ENCODE measurements at places on chromosomes 5 and 9.

DNA sequence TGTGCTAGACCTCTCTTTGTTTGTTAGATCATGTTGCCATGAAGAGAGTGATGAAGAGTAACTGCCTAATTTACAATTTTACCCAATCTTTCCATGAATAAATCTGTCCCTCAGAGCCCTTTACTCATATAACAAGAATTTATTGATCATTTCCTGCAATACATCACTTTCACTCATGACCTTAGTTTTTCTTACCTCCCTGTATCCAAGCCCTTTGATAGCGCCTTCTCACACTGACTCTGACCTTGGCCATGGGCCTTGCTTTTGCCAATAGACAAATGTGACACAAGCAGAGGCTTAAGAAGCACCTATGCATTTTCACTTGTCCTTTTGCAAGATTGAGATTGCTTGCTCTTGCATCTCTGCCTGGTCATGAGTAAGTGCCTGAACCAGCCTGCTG lies 288.1 kb downstream of the NNT start:
- no peak overlapping the region for H3K4me3 ChIP-seq
- H3K27ac ChIP-seq: no peak overlapping the region
- DNase-seq: no peak
- no peaks in the 10 kb centered on the region for H3K36me3 ChIP-seq
- H3K4me1 ChIP-seq: no peaks in the 10 kb centered on the region

- H3K4me1 ChIP-seq: no peaks in the 10 kb centered on the region
- no peak overlapping the region for H3K27ac ChIP-seq
- no peaks in the 10 kb centered on the region for H3K36me3 ChIP-seq
Measured at GRCh38 chr9:113963017-113963620, 87.0 kb downstream of the ZNF618 start.

- H3K4me1 ChIP-seq: no peaks in the 10 kb centered on the region
- H3K36me3 ChIP-seq: no peaks in the 10 kb centered on the region
- no peak overlapping the region for H3K27ac ChIP-seq
Measured at GRCh38 chr5:42242881-42243485, 180.3 kb upstream of the GHR start.

GRCh38 chr5:108125771-108126511 lies 256.0 kb downstream of the FBXL17 start:
- H3K36me3 ChIP-seq: peaks cover 4% of the 10 kb centered on the region
- H3K4me1 ChIP-seq: peaks cover 2% of the 10 kb centered on the region
- H3K4me3 ChIP-seq: no peak overlapping the region
- H3K27ac ChIP-seq: no peak overlapping the region

GRCh38 chr5:177372910-177373309 lies 11.3 kb upstream of the SLC34A1 start:
- H3K36me3 ChIP-seq: peaks cover 20% of the 10 kb centered on the region
- peaks cover 50% of the 10 kb centered on the region for H3K4me1 ChIP-seq
- H3K4me3 ChIP-seq: peak overlapping the region; percentile 25
- no peak for DNase-seq

DNA sequence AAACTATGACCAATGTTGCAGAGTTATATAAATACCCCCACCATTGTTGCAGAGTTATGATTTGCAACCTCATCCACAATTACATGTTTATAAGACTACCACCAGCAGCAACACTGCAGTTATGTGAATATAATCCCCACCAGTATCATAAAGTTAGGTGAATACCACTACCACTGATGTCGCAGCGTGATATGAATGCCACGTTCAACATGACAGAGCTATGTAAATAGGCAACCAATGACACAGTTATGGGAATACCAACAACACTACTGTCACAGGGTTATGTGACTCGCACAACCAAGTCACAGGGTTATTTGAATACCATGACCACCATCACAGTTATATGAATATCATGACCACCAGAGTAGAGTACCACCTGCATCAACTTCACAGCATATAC lies 63.9 kb downstream of the SHC3 start:
- DNase-seq: no peak
- H3K36me3 ChIP-seq: no peaks in the 10 kb centered on the region
- H3K27me3 ChIP-seq: peaks cover 25% of the 10 kb centered on the region

- no peaks in the 10 kb centered on the region for H3K36me3 ChIP-seq
- no peak overlapping the region for H3K4me3 ChIP-seq
- no peak for DNase-seq
- H3K27ac ChIP-seq: no peak overlapping the region
- H3K4me1 ChIP-seq: no peaks in the 10 kb centered on the region
- peaks cover 19% of the 10 kb centered on the region for H3K27me3 ChIP-seq
Measured at GRCh38 chr5:141039517-141039916, 11.7 kb upstream of the PCDHB1 start.

- H3K27me3 ChIP-seq: peaks cover 7% of the 10 kb centered on the region
- no peak for DNase-seq
- no peak overlapping the region for H3K4me3 ChIP-seq
- H3K27ac ChIP-seq: no peak overlapping the region
Measured at GRCh38 chr5:180595046-180595379, 3.7 kb upstream of the SCGB3A1 start.

GRCh38 chr9:38384990-38385848 lies 7.3 kb upstream of the ALDH1B1 start:
- H3K27me3 ChIP-seq: no peaks in the 10 kb centered on the region
- DNase-seq: no peak
- no peaks in the 10 kb centered on the region for H3K36me3 ChIP-seq
- no peaks in the 10 kb centered on the region for H3K4me1 ChIP-seq
- no peak overlapping the region for H3K27ac ChIP-seq

DNA sequence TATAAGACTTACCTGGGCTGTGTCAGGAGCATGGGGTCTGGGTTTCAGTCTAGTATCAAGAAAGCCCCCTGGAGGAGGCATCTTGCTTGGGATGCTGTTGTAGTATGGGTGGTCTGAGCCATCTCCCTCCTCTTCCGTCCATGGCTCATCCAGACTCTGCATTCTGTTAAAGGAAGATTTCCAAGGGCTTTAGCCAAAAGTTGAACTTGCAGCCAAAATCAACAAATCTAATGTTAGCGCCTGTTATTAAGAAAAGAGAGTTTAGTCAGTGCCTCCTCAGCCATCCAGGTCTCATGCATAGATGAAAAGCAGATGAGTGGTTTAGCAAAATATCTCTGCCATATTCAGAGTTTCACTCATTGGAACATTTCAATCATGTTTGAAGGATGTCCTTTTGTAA lies 55.6 kb downstream of the S1PR3 start:
- DNase-seq: no peak
- H3K4me3 ChIP-seq: no peak overlapping the region
- no peaks in the 10 kb centered on the region for H3K36me3 ChIP-seq
- H3K4me1 ChIP-seq: no peaks in the 10 kb centered on the region
- peaks cover 7% of the 10 kb centered on the region for H3K27me3 ChIP-seq

- no peak for DNase-seq
- no peaks in the 10 kb centered on the region for H3K4me1 ChIP-seq
- H3K27ac ChIP-seq: no peak overlapping the region
- peaks cover 3% of the 10 kb centered on the region for H3K27me3 ChIP-seq
Measured at GRCh38 chr5:58501778-58502417, 10.7 kb downstream of the GAPT start.

GRCh38 chr9:115200711-115201505 lies 83.0 kb upstream of the TNC start:
- no peak overlapping the region for H3K4me3 ChIP-seq
- H3K4me1 ChIP-seq: peaks cover 6% of the 10 kb centered on the region
- DNase-seq: no peak
- no peaks in the 10 kb centered on the region for H3K36me3 ChIP-seq
- no peak overlapping the region for H3K27ac ChIP-seq
- peaks cover 49% of the 10 kb centered on the region for H3K27me3 ChIP-seq

- peaks cover 4% of the 10 kb centered on the region for H3K36me3 ChIP-seq
- no peak for DNase-seq
- H3K4me3 ChIP-seq: no peak overlapping the region
Measured at GRCh38 chr5:158351485-158352125, 492.7 kb upstream of the CLINT1 start.

DNA sequence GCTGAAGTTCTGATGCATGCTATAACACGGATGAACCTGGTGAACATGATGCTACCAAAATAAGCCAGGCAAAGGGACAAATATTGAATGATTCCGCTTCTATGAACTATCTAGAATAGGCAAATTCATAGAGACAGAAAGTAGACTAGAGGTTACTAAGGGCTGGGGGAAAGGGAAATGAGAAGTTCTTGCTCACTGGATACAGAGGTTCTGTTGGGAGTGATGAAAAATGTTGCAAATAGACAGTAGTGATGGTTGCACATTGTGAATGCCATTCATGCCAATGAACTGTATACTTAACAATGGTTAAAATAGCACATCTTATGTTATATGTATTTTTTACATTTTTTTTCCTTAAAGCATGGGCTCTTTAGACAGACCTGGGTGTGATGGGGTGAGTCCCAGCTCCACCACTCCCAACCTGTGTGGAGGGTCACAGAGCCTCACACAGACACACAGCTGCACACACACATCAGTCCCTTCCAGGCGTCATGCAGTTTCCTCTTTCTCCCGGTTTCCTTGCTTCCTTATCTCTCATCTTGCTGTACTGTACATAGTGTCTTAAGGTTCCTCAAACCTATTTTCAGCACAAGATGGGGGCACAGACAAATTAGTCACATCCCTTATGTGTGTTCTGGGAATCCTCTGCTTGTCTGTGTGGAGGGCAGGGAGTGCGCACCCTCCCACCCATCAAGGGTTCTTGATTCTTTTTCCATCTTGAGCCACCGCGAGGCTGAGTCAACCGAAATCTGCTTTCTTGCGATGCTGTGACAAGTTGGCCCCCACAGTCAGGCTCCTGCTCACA lies 192.9 kb downstream of the CRB2 start:
- DNase-seq: peak; percentile 77
- no peaks in the 10 kb centered on the region for H3K27me3 ChIP-seq
- peak overlapping the region; percentile 29 for H3K4me3 ChIP-seq

DNA sequence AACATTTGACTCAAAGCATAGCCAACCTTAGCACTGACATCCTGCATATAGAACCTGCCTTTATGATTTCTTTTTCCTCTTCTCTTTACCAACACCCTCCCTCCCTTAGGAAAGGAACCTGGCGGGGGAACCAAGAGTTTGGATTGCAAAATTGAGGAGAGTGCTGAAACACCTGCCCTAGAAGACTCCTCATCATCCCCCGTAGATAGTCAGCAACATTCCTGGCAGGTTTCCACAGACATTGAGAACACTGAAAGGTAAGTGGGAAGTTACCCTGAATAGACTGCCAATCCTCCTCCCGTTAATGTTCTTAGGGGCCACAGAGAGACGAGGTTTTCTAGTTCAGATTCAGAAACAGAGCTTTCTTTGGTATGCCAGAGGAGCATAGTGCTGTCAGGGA lies 88.8 kb downstream of the RGS7BP start:
- no peak overlapping the region for H3K27ac ChIP-seq
- no peaks in the 10 kb centered on the region for H3K36me3 ChIP-seq
- peaks cover 3% of the 10 kb centered on the region for H3K27me3 ChIP-seq
- H3K4me3 ChIP-seq: no peak overlapping the region
- no peaks in the 10 kb centered on the region for H3K4me1 ChIP-seq

GRCh38 chr9:77978086-77978781 lies 53.4 kb downstream of the GNAQ start:
- DNase-seq: no peak
- H3K36me3 ChIP-seq: peaks cover 5% of the 10 kb centered on the region
- peaks cover 62% of the 10 kb centered on the region for H3K4me1 ChIP-seq
- H3K27me3 ChIP-seq: no peaks in the 10 kb centered on the region

- no peaks in the 10 kb centered on the region for H3K36me3 ChIP-seq
- no peak overlapping the region for H3K27ac ChIP-seq
- no peaks in the 10 kb centered on the region for H3K27me3 ChIP-seq
- DNase-seq: no peak
- no peaks in the 10 kb centered on the region for H3K4me1 ChIP-seq
- H3K4me3 ChIP-seq: no peak overlapping the region
Measured at GRCh38 chr5:129377504-129377903, 82.6 kb upstream of the ADAMTS19 start.

DNA sequence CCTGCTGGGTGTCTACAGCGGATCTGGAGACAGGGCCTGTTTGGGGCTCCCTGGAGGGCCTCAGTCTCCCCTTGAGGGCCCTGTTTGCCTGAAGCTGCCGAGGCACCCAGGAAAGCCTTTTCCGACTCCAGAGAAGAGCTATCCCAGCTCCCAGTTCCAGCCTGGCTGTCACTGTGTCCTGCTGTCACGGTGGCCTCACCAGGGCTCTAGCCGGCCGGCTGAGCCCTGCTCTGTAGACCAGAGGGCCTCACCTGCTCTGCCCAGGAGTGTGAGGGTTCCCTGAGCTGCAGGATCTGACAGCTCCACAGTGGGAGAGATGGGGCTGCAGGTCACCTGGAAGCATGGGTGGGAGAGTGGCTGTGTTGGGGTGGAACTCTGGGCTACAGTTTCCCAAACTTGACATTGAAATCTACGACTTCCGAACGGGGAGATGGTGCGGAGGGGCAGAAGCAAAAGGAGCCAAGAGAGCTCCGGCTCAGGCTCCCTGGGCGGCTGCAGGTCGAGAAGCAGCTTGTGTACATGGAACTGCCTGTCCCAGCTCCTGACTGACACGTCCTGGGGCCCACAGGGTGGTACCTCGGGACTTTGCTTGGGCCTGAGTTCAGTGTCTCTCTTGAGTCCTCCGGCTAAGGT lies 94.9 kb downstream of the CACNA1B start:
- peaks cover 11% of the 10 kb centered on the region for H3K27me3 ChIP-seq
- H3K36me3 ChIP-seq: no peaks in the 10 kb centered on the region
- no peaks in the 10 kb centered on the region for H3K4me1 ChIP-seq
- H3K4me3 ChIP-seq: no peak overlapping the region
- H3K27ac ChIP-seq: no peak overlapping the region
